ENCODE measurements at places on chromosomes 12 and 14.

DNA sequence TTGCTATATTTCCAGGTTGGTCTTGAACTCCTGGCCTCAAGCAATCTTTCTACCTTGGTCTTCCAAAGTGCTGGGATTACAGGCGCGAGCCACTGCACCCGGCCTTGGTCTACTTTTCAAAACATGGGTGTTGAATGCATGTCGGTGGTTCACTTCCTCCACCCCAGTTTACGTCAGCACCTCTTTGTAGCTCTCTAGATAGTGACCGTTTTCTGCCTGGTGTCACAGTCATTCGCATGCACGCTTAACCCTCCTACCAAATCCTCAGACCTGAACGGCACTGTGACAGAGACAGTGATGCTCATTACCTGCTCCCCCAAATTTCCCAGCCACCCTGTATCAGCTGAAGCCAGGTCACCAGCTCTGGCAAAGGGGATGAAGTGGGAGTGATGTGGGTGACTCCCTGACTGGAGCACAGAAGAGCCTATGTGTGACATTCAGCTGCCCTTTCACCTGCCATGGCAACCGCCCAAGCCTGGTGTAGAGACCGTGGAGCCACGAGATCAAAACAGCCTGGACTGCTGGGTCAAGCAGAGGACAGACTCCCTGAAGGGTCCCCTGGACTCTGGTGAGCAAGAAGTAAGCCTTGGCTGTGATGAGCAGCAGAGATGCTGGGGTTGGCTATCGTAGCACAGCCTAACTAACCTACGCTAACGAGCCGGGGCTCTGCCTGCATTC lies 66.2 kb upstream of the GPR68 start:
- DNase-seq = no peak

GRCh38 chr12:86663716-86664115 lies 407.5 kb upstream of the MGAT4C start:
- DNase-seq = no peak

DNA sequence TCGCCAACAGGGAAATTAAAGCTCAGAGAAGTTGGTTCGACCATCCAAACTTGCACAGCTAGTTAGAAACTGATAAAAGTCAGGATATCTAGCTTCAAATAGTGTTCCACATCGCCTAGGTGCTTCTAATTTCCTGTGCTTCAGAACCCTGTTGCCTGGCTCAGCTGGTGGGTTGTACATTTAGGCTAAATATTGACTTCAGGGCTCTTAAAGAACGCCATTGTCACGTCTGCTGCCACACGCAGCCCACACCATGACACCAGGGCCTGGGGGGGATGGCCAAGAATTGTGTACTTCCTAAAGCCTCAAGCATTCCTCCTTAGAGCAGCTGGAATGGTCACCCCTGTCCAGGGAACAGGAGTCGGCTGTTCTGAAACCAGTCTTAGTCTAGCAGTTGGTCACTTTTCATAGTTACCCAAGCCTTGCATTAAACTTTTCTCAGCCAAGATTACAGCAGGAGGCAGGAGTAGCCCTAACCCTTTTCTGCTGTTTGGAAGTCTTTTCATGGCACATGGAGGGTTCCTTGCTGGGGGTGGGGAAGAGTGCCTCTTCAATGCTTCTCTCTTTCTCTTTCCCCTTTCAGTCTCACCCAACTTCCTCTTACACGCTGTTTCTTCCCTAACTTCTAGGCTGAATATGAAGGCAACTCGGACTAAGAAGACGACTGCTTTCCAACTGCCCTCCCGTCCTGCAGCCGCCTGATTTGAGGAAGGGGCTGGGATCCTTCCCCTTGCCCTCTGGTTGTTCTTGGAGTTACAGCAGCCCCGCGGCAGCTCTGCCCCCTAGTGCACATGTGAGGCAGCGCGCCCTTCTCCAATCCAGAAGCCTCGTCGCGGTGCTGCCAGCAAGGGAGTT lies 17.1 kb downstream of the FOS start:
- DNase-seq = peak; percentile 77

GRCh38 chr12:32476446-32476845 lies 77.1 kb downstream of the FGD4 start:
- no peak for DNase-seq

- DNase-seq = no peak
Measured at GRCh38 chr14:64465831-64466554, 694 bp downstream of the AKAP5 start.

DNA sequence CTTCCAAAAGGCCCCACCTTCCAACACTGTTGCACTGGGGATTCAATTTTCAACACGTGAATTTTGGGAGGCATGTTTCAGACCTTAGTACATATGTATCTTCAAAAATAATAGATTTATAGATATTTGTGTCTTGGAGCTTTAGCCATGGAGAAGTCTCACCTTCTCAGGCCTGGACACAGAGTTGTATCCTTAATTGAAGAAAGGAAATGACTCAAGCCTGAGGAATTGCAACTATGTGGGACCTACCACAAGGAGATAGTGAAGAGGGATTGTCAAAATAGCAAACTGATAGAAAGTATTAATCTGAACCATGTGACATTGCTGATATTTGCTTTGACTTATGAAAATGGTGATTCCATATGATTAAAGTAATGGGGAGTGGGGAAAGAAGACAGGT lies 89.8 kb downstream of the ACSS3 start:
- DNase-seq = no peak
